ENCODE measurements at places on chromosomes 2 and 18. TPM values are rescaled to one million over a fixed set of nuclear protein-coding genes. Genes with fewer than 3 reads are reported as not detected.

Gene DUSP2
- 2.4 TPM for polyA plus RNA-seq

DNA sequence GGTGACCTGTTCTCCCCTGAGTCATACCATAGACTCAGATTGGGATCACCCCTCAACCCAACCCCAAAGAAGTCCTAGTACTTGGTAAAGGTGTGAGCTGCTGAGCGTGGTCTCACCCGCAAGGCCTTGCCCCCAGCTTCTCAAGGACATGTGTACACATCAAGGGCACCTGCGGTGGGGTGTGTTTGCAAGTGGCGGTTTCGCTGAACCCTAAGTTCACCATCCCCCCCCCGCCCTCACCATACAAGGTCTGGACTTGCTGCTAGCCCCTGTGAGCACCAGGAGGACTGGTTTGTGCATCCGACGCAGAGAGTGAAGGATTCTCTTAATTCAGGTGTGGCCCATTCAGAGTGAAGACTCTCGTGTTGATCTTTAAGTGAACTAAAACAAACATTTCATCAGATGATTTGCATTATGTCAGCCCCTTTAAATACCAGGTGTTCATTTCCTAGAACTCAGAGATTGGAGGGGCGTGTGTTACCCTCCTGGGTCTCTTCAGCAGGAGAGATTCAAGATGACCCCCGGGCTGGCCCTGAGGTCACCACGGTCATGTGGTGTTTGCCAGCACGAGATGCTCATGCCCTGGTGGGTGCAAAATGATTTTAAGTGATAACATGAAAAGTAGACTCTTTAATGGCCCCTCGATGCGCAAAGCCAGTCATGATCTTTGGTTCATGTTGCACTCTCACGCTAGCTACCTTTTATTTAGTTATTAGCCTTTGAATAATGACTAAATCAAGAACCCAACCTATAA lies 27.8 kb downstream of the MTERF4 start:
- no peak for DNase-seq

Gene KIAA2012
- 0.12 TPM for polyA plus RNA-seq

GRCh38 chr18:13279181-13280069 lies 60.9 kb downstream of the LDLRAD4 start:
- no peak for DNase-seq

Gene DCDC2C
- polyA plus RNA-seq, result 0.65 TPM

- DNase-seq, result peak; percentile 63
These were observed 116.8 kb upstream of the SPRED2 start for GRCh38 chr2:65549257-65549627.

- DNase-seq, result no peak
These were observed 14.2 kb upstream of the GAL3ST2 start for GRCh38 chr2:241762321-241762932.

Gene PROM2
- polyA plus RNA-seq, result 39.1 TPM

Gene UGT1A10
- not detected for polyA plus RNA-seq

- no peak for DNase-seq
These were observed 51.4 kb downstream of the EMILIN2 start for GRCh38 chr18:2898186-2898640.

DNA sequence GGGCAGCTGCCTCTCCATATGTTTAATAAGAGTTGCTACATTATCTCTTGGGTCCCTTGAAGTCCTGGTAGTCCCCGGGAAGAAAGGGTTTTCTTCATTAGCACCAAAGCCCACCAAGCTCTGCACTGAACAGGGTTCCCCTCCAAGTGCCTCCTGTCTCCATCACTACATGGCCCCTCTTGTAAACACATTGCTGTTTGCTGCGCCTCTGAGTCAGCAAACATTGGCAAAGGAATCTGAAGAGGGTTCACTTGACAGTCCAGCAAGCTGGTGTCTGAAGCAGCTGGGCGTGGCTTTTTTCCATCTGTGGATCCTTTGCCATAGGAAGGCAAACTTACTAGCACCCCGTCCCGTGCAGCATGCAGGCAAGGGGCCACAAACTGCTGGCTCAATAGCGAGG lies 82.8 kb downstream of the TEX51 start:
- DNase-seq, result no peak

Gene C2orf92
- polyA plus RNA-seq, result 25.4 TPM

Gene SSB
- polyA plus RNA-seq, result 201 TPM

Gene CCDC68
- 11.9 TPM for polyA plus RNA-seq

Gene SLC4A5
- 3.7 TPM for polyA plus RNA-seq

- no peak for DNase-seq
These were observed 189.5 kb downstream of the CMPK2 start for GRCh38 chr2:6676241-6676640.

Gene COL3A1
- polyA plus RNA-seq, result 914 TPM

- DNase-seq, result no peak
These were observed 172.0 kb upstream of the ALKAL2 start for GRCh38 chr2:459931-460330.

Gene MAP2
- 42.7 TPM for polyA plus RNA-seq

- no peak for DNase-seq
These were observed 80.0 kb downstream of the SOWAHC start for GRCh38 chr2:109694190-109694589.
